ENCODE measurements at places on chromosomes 3 and 15. TPM values are rescaled to one million over a fixed set of nuclear protein-coding genes. Genes with fewer than 3 reads are reported as not detected.

Gene GPR27
- total RNA-seq: 1.3 TPM

Gene HRG
- not detected for total RNA-seq

- no peak for DNase-seq
Measured at GRCh38 chr15:66278056-66278455, 15.3 kb upstream of the DIS3L start.

- DNase-seq: no peak
Measured at GRCh38 chr3:113773381-113773780, 26.5 kb downstream of the ATP6V1A start.

DNA sequence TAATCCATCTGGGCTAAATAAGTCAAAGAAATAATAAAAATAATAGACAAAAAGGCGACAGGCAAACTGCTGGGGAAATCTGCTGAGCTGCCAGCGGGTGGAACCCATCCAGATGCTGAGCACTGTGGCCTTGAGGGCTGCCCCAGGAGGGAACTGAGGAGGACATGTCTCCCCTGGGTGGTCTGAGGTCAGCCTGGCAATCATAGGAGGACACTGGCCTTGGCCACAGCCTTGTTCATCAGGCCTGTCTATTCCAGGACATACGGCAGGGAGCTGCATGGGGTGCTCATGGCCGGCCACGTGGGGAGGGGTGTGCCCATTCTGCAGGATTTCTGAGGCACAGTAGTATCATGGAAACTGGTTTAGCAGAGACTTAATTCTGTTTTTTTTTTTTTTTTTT is 21.5 kb upstream of the SNRPA1 start:
- DNase-seq: no peak

DNA sequence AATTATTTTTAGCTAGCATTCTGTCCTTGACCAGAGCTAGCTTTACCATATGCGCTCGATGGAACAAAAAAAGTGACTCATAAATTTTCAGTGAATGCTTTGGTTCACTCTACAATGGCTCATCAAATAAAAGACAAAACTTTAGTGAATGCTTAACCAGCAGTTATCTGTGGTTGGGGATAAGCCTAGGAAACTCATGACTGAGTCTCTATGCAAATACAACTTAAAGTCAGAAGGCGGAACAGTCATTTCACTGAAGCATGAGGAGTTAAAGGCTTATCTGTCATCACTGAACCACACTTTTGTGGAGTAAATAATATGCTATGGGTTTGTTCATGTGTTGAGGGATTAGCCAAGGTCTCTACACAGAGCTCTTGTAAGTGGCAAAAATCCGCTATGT is 308.4 kb downstream of the SQOR start:
- no peak for DNase-seq

- no peak for DNase-seq
Measured at GRCh38 chr3:30779686-30780287, 114.7 kb downstream of the GADL1 start.

GRCh38 chr3:169387751-169388696 is 275.5 kb downstream of the MECOM start:
- DNase-seq: no peak

DNA sequence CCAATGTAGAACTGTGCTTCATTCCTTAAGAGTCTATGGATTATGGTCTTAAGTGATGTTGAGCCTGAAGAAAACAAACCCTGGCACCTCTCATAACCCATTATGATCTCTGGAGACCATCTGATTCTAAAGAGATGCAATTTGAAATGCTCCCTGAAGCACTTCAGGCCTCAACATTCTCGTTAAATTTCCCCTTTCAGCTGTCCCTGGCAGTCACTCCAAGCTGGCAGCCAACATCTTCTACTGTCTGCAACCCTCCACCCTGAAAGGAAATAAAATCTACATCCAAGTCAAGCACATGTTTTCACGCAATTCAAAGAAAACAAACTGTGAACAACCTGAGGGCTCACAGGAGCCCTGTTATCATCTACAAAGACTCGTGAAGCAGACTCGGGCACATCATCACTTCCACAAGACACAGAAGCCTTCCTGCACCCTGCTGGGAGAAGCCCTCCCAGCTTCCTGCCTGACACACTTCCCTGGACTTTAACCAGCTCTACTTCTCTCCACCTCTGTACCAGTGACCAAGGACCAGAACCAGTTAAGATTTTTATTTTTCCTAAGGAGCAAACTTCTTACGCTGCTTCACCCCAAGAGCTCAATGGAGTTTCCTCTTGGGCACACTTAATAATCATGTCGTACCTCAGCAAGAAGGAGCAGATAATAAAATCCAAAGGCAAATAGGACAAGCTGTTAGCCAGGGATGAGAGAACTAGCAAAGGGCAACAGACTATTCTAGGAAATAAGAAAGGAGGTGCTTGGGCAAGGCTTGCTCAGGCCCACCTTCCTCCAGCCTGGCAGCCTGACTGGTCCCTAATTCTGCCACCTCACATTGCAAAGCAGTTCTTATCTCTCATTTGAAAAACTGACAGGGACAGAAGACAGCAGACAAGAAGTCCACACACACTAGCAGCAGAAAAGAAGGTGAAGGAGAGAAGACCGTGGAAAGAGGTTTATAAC is 67.1 kb downstream of the MAGI1 start:
- no peak for DNase-seq

DNA sequence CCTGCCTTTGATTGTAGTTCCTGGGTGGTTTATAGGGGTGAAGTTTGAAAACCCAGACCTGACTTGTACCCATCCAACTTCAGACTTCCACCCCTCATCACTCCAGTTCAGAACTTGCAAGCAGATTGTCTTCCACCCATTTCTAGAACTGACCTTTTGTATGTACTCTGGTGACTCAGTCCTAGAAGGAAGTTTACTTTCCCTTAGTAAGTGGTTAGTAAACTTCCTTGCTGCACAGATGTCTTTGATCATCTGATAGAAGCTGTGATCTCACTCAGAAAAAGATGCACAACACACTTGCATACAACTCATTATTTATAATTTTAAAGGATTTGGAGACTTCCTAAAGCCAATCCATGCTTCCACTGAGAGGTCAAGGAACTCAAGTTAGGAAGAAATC is 368.0 kb downstream of the MFSD1 start:
- DNase-seq: no peak

Measured in activated CD4-positive, alpha-beta memory T cell treated with anti-CD3 and anti-CD28 coated beads for 36 hours (primary cell).